Right lung (tissue), 10 donors: ENCODE measurements at places on chromosomes 12 and 14. TPM values are rescaled to one million over a fixed set of nuclear protein-coding genes. Genes with fewer than 3 reads are reported as not detected.

DNA sequence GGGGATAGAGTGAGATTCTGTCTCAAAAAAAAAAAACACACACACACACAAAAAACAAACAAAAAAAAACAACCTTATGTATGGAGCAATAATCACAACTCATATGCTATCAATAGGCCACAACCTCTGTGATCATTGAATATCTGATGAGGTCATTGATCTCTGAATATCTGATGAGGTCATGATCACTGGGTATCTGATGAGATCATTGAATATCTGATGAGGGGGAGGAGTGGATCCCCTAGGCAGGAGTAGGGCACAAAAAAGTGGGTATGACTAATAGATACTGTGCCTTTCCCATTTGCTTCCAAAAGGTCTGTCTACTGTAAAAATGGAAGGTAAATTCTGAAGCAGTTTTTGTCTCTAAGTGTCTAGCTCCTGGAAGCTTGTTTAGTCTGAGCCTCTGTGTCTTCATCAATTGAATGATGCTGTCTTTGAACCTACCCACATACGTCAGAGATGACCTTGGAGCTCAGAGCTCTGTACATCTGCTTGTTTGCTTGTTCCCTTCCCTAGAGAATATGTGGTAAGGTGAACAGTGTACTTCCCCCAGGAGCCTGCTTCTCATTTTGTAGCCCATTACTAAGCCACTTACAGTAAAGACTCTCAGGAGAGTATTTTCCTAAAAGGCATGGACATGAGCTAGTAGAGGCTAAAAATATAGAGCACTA is 13.6 kb downstream of the PAH start:
- DNase-seq = no peak

GRCh38 chr12:59317598-59317997 is 278.2 kb upstream of the SLC16A7 start:
- no peak for DNase-seq

- DNase-seq = no peak
These were observed 1080.3 kb downstream of the GALC start for GRCh38 chr14:86912709-86913108.

DNA sequence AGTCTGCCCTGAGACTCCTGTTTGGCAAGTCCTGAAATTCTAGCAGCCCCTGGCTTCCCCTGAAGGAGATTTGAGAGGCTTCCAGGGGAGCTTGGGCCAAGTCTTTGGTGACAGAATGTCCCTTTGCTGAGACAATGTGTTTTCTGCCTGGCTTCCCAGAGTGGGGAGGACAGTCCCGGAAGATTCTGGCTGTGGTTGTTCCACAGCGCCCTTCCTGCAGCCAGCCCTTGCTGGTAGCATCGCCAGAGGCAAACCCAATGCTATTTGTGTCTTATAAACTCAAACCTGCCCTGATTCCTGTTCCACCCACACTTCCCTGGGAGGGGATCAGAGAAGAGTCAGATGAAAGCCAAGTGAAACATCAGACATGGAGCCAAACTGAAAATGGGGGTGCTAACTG is 56.4 kb upstream of the OAS1 start:
- DNase-seq = no peak

GRCh38 chr12:131261906-131262305 is 308.2 kb downstream of the ADGRD1 start:
- no peak for DNase-seq

- peak; percentile 19 for DNase-seq
These were observed at the start of gene AVPR1A for GRCh38 chr12:63150713-63151622. Gene AVPR1A (minus strand): TSS chr12:63151201. CDS start chr12:63150836, 365 bp downstream.

- no peak for DNase-seq
These were observed 117.4 kb downstream of the EML1 start for GRCh38 chr14:99910337-99911309.

GRCh38 chr14:92759300-92759678 is 10.9 kb upstream of the LGMN start:
- DNase-seq = no peak

DNA sequence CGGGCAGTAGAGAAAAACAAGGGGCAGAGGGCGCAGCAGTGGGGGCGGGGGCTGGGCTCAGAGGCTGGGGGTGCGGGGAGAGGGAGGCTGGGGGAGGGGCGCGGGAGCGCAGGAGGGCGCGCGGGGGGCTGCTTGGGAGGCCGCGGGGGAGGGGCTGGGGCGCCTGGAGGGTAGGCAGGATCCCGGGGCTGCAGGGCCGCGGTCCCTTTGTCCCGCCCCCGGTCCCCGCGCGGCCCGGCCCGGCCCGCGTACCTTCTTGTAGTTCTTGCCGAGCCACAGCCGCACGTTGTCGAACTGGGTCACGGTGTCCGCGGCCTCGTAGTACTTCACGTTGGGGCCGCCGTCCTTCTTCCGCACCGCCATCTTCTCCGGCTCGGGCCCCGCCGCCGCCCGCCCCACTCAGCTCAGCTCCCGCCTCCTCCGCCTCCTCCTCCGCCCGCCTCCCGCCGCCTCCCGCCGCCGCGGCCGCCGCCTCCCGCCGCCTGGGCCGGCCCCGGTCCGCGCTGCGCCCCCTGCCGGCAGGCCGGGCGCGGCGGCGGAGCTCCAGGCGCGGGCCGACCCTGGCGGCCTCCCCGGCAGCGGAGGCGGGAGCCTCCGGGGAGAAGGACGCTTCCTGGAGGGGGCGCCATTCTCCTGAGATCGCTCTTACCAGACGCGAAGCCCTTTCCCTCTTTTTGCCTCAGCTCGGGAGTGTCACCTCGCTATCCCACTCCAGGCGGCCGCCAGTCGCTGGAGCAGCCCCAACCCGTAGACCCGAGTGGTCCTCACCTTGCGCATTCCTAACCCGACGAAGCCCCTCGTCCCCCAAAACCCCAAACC is at the start of gene SMARCC2:
TSS of gene SMARCC2 (minus strand) at position 385 of the 819 bp plus-strand sequence. CDS start at position 363, 22 bp downstream.
- DNase-seq = peak; percentile 83

- no peak for DNase-seq
These were observed 1536.2 kb downstream of the AACS start for GRCh38 chr12:126601184-126602170.

GRCh38 chr14:91243074-91243471 is 1.4 kb downstream of the GPR68 start:
- DNase-seq = no peak

GRCh38 chr14:96055065-96055752 is 16.0 kb downstream of the C14orf132 start:
- DNase-seq = no peak

DNA sequence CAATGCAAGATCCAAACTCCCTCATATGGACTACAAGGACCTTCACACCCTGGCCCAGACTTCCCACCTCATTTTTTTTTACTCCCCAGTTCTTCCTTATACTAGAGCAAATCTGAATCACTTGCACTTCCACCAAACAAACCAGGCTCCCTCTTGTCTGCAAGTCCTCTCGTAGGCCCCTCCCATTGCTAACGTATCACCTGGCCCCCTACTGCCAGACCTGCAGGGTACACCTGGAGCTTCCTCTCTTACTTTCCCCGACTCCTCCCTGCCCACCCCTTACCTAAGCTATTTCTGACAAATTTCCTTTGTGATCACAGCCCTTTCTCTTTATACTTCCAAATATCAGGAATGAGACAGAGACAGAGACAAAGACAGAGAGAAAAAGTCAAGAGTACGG is 463.9 kb downstream of the GALC start:
- DNase-seq = no peak

DNA sequence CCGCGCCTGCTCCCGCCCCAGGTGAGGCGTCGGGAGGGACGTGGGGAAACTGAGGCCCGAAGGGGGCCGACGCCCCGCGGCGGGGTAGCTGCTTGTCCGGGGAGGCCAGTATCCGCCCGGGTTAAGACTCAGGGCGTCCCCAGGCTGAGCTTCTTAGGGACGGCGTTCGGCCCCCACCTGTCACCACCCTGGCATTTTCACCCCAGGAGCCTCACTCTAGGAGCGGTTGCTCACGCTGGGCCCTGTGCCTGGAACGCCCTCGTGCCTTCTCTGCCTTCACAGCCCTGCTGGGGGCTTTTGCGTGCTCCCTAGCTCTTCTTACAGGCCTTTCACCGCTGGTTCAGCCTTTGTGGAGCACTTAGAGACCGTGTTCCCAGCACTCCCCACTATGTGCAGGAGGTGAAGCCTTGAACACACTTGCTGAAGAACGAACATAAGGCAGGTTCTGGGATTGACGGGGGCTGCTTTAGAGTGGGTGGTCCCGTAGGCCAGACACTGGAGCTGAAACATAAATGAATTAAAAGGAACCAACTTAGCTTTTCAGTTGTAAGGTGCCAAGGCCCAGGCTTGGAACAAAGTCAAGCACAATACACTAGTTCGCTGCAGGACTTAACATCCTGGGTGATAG is 601 bp downstream of the ZNF839 start:
- DNase-seq = peak; percentile 38

DNA sequence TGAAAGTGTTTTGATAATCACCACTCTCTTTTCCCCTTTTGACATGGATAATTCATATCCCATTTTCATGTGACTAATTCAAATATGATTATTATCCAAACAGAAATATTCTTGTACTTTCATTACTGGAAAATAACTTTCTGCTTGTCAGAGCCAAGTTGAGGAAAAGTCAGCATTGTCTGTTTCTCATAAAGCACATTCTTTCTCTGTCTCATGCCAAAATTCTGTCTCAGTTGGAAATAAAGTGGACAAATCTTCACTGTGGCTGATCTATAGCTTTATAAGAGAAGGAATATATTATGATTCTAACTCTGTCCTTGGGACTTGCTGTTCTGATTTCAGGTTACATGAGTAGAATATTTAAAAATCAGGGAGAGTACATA is 22.7 kb upstream of the PRICKLE1 start:
- DNase-seq = no peak

DNA sequence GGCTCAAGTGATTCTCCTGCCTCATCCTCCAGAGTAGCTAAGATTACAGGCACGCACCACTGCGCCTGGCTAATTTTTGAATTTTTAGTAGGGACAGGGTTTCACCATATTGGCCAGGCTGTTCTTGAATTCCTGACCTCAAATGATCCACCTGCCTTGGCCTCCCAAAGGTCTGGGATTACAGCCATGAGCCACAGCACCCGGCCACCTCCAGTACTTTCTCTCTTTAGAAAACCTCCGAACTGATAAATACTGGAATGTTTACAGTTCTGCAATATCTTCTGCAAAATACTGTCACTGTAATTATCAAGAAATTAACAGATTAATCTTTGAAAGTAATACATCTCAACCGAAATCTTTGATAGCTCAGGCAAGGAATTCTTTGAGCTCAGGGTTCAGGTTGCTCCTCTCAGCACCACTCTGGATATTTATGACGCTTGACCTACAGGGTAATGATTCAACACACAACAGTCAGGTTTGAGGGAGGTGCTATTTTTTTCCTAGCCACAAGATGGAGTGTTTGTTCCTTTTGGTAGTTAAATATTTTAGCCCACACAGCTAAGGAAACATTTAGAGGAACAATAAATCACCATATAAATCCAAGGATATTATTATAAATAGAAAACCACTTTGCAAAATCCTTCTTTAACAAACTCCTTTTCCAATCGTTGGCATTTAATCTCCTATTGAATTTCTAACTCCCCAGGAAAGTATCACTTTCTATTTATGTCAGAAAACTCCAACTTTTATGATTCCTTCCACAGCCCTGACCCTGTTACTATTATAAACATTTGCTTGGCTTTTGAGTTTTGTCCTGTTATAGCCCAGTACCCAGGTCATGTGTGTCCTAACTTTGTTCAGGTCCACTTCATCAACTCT is 48.6 kb upstream of the GTF2A1 start:
- peak; percentile 42 for DNase-seq

GRCh38 chr12:130639476-130640424 is 76.3 kb downstream of the RIMBP2 start:
- no peak for DNase-seq

GRCh38 chr12:108839018-108839889 is 18.1 kb downstream of the SSH1 start:
- no peak for DNase-seq

GRCh38 chr12:122368361-122369073 is 54.0 kb downstream of the CLIP1 start:
- no peak for DNase-seq

- DNase-seq = no peak
These were observed 16.7 kb upstream of the ZDHHC22 start for GRCh38 chr14:77158175-77158881.

DNA sequence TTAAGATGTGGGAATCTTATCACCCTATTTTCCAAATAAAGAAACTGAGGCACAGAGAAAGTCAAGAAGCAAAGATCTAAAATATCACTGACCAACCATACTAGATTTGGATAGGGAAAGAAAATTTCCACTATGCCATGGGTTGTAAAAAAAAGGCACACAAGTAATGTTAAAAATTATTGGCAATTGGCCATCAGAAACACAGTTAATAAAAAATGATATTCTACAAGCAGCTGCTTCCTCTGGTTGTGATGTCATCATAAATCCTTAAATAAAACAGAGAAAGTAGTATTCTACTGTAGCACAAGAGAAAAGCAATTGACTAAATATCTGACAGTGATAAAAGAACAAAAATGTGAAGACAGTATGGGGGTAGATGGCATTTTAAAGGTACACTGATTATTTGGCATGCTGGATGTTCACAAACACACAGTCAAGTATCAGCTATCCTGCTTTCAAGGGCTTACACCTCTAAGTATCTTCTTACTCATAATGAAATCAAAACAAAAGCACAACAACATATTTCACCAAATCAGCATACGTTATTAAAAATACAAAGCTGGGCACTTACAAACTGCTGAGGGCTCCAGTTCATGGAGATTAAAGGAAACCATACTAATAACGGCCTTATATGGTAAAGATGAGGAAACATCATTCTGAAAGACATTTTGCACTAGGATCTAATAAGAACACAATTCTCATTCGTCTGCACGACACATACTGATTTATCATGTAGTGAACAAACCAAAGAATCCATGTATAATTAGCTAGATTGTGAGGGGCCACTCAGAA is 45.7 kb downstream of the CORO1C start:
- DNase-seq = no peak

DNA sequence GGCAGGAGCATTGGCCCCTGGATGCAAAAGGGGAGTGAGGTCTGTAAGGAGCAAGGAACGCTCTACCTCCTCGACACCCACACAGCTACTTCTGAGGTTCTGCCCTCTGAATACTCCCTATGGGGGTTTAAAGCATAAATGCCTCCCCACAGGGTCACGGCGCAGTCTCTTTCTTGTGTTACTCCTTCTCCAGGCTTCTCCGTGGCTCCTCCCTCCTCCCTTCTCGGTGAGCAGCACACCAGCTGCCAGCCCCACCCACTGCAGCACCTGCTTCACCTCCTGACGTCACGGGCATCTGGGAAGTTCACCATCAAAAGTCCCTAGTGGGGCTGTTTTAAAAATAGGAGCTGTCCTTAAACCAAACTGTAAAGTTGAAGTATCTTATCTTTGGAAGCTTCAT is 67.3 kb downstream of the SPTB start:
- DNase-seq = no peak

- no peak for DNase-seq
These were observed 668.0 kb downstream of the DIO2 start for GRCh38 chr14:79543348-79543747.

The AGAP2 gene
- 0.85 TPM for polyA plus RNA-seq

The SLC25A47 gene
- 0.12 TPM for polyA plus RNA-seq

The ERP29 gene
- 128 TPM for polyA plus RNA-seq

The PIK3C2G gene
- polyA plus RNA-seq = 26.7 TPM

The MYH6 gene
- polyA plus RNA-seq = not detected

The PLA2G1B gene
- polyA plus RNA-seq = 2.6 TPM

The LMNTD1 gene
- polyA plus RNA-seq = 1.3 TPM

The KRT8 gene
- 166 TPM for polyA plus RNA-seq

The DPPA3 gene
- polyA plus RNA-seq = not detected

The TBC1D30 gene
- 11.1 TPM for polyA plus RNA-seq

The ESRRB gene
- 0.72 TPM for polyA plus RNA-seq

The SOX5 gene
- 33.9 TPM for polyA plus RNA-seq
